Adrenal gland (tissue), 19 donors: ENCODE measurements at places on chromosomes 16 and 17. TPM values are rescaled to one million over a fixed set of nuclear protein-coding genes. Genes with fewer than 3 reads are reported as not detected.

DNA sequence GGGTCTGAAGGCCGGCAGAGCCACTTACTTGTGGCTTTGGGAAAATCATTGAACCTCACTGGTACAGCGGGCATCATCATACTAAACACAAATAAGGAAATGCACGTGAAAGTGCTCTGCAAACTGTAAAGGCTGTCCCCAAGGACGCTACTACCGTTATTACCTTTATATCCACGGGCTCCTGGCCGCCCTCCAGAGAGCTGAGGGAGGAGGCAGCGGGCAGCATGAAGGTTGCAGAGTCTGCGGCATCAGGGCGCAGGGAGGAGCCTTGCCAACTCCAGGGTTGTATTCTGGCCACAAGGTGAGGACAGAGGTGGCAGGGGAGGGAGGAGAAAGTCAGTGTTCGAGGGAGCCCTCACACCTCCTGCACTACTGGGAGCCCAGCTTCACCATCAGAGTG, 68.3 kb upstream of the GCSH start:
- no peaks in the 10 kb centered on the region for H3K36me3 ChIP-seq
- H3K4me3 ChIP-seq = no peak overlapping the region
- no peak for DNase-seq
- no peak overlapping the region for H3K27ac ChIP-seq

- no peaks in the 10 kb centered on the region for H3K36me3 ChIP-seq
- H3K27me3 ChIP-seq = no peaks in the 10 kb centered on the region
- H3K4me1 ChIP-seq = peaks cover 8% of the 10 kb centered on the region
- no peak for DNase-seq
Measured at GRCh38 chr17:69093279-69093789, 32.6 kb upstream of the ABCA9 start.

Gene CTRL
- 0.61 TPM for total RNA-seq

GRCh38 chr16:66979011-66979717, 9.2 kb upstream of the CES4A start:
- H3K4me1 ChIP-seq = no peaks in the 10 kb centered on the region
- H3K36me3 ChIP-seq = no peaks in the 10 kb centered on the region
- H3K27ac ChIP-seq = no peak overlapping the region
- DNase-seq = peak; percentile 39
- no peaks in the 10 kb centered on the region for H3K27me3 ChIP-seq

- no peak overlapping the region for H3K4me3 ChIP-seq
- no peaks in the 10 kb centered on the region for H3K27me3 ChIP-seq
- no peaks in the 10 kb centered on the region for H3K4me1 ChIP-seq
- DNase-seq = no peak
- H3K27ac ChIP-seq = no peak overlapping the region
Measured at GRCh38 chr16:4395055-4395726, 21.2 kb downstream of the CORO7 start.

GRCh38 chr16:56682703-56683397, 580 bp downstream of the MT1X start:
- H3K27me3 ChIP-seq = no peaks in the 10 kb centered on the region
- H3K27ac ChIP-seq = peak overlapping the region; percentile 89
- peak overlapping the region; percentile 14 for H3K4me3 ChIP-seq
- DNase-seq = peak; percentile 30
- H3K36me3 ChIP-seq = no peaks in the 10 kb centered on the region

DNA sequence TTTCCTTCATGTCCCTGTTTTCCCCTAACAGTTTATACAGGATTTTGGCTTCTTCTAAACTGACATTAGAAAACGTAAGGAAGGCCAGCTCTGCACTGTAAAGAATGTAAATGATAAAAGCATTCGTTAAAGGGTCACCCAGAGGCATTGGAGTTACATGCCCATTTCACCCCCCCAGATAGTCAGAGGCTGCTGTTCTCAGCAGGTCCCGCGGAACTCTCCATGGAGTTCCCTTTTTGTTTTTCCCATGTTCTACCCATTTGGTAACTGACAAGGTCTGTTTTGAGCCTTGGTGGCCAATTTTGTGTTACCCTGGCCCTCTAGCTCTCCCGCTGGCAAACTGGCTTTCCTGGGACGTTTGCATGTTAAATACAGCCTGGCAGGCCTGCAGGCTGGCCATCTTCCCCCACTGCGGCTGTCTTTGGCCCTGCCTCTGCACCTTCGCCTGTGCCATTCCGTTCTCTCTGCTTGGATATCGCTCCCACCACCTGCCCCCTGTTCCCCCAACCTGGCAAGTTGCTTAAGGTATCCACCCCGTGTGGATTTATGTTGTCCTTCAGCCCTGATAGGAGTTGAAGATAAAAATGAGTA, 49.7 kb downstream of the EPN2 start:
- DNase-seq = no peak
- no peaks in the 10 kb centered on the region for H3K27me3 ChIP-seq
- peaks cover 6% of the 10 kb centered on the region for H3K36me3 ChIP-seq
- no peak overlapping the region for H3K4me3 ChIP-seq

DNA sequence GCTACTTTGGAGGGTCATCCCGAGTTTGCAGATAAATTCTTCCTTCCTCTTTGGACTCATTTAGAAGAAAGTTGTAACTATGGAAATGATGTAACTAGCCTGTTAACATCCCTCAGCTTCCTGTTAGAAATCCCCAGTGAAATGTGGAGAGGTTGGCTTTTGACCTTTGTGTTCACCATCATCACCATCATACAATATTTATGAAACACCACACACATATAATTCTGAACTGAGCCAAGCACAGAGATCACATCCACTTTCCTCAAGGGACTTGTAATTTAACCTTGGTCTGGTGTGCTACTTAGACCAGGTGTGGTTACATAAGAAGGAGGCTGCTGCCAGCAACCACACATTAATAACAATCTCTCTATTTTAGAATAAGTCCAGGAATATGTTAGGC, 2.5 kb downstream of the CAPNS2 start:
- DNase-seq = no peak
- H3K27ac ChIP-seq = no peak overlapping the region
- H3K4me3 ChIP-seq = no peak overlapping the region
- peaks cover 13% of the 10 kb centered on the region for H3K4me1 ChIP-seq
